Adrenal gland (tissue), 19 donors: ENCODE measurements at places on chromosomes 16 and 17. TPM values are rescaled to one million over a fixed set of nuclear protein-coding genes. Genes with fewer than 3 reads are reported as not detected.

- DNase-seq: no peak
Measured at GRCh38 chr17:75832652-75833400, 11.4 kb downstream of the UNC13D start.

The PAQR4 gene
- total RNA-seq: 10.8 TPM

- no peak for DNase-seq
Measured at GRCh38 chr17:67509390-67510287, 132.6 kb downstream of the PITPNC1 start.

The KRT33A gene
- not detected for total RNA-seq

The CCL7 gene
- total RNA-seq: not detected

The CASKIN2 gene
- total RNA-seq: 88.3 TPM

- DNase-seq: peak; percentile 91
Measured at GRCh38 chr17:80219013-80219762, 945 bp downstream of the SGSH start.

- DNase-seq: no peak
Measured at GRCh38 chr17:61331178-61331577, 68.5 kb upstream of the TBX2 start.

GRCh38 chr16:89798832-89799370, 17.5 kb downstream of the FANCA start:
- no peak for DNase-seq

DNA sequence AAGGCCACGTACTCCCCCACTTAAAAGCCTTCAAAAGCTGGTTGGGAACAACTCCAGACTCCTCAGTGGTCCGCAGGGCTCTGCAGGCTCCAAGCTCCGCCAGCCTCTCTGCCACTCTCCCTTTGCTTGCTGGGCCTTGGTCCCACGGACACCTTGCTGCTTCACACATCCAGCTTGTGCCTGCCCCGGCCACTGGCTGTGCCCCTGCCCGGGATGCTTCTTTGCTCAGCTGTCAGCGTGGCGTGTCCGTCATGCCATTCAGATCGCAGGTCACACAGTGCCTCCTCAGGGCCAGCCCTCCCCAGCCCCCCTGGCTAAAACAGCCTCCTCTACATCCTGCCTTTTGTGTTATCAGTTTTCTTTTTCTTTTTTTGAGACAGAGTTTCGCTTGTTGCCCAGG, 11.8 kb downstream of the ASPHD1 start:
- DNase-seq: no peak

The MYH3 gene
- total RNA-seq: 2.3 TPM

The RNF222 gene
- not detected for total RNA-seq

DNA sequence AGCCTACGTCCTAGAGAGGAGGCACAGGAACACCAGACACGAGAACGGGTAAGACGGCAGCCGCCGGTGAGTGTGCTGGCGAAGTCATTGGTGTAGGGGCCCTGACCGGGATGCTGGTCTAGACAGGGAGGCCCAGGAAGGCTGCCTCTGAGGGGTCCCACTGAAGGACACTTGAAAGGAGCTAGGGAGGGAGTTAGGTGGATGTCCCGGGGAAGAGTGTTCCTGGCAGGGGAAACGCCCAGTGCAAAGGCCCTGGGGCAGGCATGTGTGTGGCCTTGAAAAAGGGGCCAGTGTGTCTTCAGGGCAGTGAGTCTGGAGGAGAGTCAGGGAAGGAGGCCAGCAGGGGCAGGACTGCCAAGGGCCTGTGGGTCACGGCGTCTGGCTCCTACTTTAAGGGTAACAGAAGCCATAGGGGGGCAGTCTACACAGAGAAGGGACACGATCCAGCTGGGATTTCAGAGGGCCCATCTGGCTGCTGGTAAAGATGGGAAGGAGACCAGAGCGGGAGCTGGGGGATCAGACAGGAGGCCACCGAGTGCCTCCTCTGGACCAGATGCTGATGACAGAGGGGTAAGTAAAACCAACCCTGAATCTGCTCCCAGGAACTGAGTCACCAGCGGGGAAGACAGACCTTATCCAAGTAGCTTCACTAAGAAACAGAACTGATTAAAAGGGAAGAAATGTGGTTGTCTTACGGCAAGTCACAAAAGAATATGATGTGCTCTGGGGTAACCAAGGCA, 115.9 kb downstream of the LITAF start:
- no peak for DNase-seq

- DNase-seq: no peak
Measured at GRCh38 chr16:23061669-23062068, 87.6 kb downstream of the USP31 start.

The SYT17 gene
- 5.4 TPM for total RNA-seq

DNA sequence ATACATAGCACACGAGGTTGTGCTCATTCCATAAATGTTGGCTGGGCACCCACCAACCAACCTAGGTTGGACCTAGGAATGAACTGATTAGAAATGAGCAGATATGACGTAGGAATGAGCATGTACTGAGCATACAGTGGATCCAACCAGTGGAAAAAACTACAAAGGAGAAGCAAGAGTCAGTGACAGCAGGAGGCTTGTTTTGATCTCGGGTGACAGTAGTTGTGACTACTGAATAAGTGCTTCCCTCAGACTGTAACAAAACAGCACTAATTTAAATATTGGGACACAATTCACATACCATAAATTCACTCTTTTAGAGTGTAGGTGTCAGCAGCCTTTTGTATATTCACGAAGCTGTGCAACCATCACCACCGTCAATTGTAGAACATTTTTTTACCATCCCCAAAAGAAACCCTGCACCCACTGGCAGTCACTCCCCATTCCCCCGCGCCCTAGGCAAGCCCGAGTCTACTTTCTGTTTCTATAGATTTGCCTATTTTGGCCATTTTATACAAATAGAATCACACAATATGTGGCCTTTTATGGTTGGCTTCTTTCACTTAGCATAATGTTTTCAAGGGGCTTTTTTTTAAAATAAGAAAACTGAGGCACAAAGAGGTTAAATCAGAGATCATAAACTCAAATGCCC, 7.0 kb downstream of the VAC14 start:
- no peak for DNase-seq

GRCh38 chr17:70091696-70092095, 16.7 kb downstream of the KCNJ16 start:
- no peak for DNase-seq

The OR1E2 gene
- not detected for total RNA-seq

DNA sequence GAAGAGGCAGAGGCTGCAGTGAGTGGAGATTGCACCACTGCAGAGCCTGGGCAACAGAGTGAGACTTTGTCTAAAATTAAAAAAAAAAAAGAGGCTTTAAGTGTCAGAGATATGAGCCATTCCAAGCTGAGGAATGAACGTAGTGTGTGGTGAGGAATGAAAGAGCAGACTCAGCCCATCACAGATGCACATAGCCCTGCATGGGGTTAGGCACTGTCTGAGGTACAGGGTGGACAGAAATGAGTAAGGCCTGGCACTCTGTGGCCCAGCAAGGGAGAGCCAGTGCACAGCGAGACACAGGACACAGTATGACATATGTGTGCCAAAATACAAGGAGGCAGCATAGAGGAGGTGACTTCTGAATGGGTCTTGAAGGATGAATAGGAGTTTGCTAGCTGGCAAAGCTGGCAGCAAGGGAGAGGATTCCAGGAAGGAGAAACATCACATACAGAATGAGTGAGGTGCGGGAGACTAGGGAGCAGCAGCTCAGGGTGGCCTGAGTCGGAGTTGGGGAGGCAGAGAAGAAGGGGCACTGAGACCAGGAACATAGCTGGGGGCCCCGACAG, 8.7 kb upstream of the ZNF469 start:
- DNase-seq: no peak
